ENCODE measurements at places on chromosomes 7 and 10.
A peak's percentile ranks its signal among the peaks of the same experiment; 100 is the strongest.

DNA sequence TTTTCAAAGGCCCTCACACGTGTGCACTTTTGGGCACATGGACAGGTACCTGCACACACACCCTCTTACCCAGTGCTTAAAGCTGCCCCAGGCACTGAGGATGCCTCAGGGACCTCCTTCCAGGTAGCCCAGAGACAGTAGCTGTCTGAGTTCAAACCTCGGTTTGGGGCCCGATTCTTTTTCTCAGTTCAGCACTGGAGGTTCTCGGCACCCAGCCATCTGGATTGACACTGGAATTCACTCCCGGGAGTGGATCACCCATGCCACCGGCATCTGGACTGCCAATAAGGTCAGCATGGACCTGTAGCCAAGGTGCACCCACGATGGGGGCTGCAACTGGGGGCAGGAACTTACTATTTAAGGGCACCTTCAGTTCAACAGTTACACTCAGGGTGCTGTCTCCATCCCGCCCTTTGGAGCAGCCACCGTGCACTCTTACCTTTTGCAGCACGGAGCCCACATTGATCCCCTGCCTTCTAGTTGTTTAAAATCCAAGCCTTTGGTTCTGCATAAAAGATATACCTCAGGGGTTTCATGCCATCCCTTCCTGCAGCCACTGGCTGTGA, 17.7 kb downstream of the CPA5 start:
- no peak for DNase-seq

DNA sequence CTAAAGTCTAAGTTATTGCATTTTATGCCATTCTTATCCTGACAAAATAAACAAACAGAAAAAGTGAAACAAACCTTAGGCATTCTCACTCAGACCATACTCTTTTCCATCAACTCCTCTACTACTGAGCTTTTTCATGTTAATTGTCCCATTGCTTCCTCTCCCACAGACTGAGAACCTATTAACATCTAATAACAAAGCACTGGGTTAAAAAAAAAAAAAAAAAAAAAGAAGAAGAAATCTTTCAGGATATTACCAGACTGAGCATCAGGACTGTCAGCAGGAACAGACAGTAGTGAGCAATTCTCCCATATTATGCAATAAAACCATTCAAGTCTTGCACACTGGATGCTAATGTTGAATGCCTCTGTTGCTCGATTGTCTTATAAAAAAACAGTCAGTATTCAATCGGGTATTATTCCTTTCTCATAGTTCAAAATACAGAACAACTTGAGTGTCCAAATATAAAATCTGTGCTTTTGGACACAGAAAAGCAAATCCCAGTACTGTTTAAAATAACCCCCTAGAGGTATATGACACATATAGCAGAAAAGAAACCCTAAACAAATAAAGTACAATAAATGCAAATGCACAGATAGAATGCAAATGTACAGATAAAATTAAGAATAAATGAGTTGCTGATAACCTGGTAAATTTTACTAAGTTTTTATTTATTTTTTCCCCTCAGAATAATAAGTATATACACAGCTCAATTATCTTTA, 531.3 kb upstream of the LRRTM3 start:
- no peak for DNase-seq

DNA sequence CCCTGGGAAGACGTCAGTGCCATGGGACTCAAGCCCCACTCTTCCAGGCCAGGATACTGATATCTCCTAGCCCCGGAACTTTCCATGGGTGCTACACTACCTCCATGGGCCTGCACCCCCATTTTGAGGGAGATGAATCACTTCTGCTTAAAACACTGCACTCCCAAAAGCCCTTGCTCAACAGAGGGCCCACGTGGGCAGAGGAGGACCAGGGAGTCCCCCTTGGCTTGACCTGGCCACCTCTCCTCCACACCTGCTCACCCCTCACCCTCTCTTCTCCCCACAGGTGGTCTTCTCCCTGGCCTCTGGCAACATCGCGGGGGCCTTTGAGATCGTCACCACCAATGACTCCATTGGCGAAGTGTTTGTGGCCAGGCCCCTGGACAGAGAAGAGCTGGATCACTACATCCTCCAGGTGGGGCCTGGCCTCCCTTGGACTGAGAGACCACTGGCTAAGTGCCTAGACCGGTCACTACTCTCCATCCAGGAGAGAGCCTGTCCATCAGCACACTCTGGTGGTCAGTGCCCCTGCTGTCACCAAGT, 19.9 kb upstream of the C10orf105 start:
- DNase-seq, result no peak

GRCh38 chr10:96390460-96390864, 31.7 kb upstream of the OPALIN start:
- no peak for DNase-seq

DNA sequence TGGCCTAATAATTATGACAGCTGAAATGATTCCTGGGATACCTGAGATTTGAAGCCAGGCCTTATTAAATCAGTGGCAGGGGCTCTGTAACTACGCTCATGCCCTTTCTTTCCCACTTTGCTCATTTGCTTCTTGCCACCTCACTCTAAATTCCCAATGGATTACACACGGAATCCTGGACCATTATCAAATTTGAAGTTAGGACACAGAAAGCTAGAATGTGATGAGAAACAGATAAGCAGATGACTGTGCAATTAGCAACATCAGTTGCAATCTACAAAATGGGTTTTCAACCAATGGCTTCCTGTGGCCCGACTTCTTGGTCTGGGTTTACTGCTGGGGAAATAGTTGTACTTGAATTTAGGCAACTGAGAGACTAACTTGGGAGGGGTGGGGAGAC, 374.3 kb downstream of the INHBA start:
- DNase-seq, result no peak

DNA sequence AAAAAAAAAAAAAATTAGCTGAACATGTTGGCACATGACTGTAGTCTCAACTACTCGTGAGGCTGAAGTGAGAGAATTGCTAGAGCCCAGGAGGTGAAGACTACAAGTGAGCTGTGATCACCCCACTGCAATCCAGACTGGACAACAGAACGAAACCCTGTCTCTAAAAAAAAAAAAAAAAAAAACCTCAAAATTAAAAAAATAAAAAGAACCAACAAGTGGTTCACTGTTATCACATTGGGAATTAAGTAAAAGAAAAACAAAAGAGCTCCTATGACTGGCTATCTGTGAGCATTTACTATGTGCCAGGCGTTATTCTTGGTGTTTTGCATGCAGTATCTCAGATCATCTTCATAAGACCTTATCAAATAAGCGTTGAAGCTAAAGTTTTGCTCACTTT, 66.0 kb downstream of the ANLN start:
- no peak for DNase-seq

DNA sequence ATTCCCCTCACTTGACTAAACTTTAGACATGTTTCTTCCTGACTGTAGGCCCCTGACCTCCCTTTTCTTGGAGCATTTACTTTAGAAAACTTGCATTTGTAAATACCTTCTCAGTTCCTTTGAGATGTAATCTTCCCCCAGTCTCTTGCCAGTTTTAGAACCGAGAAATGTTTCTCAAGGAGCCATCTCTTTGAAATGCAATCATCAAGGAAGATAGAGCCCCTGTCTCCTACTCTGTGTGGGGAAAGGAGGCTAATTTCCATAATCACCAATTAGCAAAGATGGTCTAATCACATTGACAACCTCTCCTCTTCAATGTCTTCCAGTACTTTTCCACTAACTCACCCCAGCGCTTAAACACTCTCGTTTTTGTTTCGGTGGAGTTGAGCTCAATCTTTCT, 70.0 kb upstream of the SMIM30 start:
- no peak for DNase-seq

- no peak for DNase-seq
These were observed 354.8 kb upstream of the CELF2 start for GRCh38 chr10:10662716-10663408.

DNA sequence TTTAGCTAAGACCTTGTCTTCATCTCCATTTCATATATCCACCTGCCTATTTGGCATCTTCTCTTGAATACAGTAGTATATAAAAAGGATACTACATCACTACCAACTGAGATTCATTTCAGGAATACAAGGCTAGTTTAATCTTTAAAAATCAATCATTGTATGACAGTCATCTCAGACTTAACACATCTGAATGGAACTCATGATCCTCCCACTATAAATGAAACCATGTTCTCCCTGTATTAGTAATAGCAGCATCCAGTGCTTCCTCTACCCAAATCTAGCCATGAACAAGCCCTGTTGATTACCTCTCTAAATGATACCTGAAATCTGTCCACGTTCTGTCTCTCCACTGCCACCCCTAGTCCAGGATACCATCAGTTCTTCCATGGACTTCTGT, 196.2 kb downstream of the CDK14 start:
- DNase-seq, result no peak

- peak; percentile 26 for DNase-seq
These were observed 172.6 kb downstream of the FAM107B start for GRCh38 chr10:14601872-14602725.

- no peak for DNase-seq
These were observed 270.1 kb downstream of the STK31 start for GRCh38 chr7:23980081-23980480.

- no peak for DNase-seq
These were observed 356.8 kb upstream of the ADARB2 start for GRCh38 chr10:2094171-2094570.

DNA sequence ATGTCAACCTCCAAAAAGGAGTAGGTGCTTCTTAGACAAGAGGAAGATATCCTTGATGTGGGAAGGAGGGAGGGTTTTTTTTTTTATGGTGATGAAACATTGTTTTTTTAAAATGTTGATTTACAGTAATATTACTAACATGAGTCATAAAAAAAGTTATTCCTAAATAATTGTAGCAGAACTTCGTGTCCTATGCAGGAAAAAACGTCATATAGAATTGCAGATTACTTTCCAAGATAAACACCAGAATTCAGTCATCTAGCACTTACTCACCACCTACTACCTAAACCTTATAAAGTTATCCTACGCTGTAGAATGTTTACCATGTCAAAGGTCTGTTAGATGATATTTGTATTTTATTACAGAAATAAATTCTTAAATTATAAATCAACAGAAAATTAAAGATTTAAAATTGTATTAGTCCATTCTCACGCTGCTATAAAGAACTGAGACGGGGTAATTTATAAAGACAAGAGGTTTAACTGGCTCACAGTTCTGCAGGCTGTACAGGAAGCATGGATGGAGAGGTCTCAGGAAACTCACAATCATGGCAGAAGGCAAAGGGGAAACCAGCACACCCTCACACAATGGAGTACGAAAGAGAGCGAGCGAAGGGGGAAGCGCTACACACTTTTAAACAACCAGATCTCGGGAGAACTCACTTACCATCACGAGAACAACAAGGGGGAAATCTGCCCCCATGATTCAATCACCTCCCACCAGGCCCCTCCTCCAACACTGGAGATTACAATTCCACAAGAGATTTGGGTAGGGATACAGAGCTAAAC, 105.2 kb upstream of the NEBL start:
- no peak for DNase-seq

DNA sequence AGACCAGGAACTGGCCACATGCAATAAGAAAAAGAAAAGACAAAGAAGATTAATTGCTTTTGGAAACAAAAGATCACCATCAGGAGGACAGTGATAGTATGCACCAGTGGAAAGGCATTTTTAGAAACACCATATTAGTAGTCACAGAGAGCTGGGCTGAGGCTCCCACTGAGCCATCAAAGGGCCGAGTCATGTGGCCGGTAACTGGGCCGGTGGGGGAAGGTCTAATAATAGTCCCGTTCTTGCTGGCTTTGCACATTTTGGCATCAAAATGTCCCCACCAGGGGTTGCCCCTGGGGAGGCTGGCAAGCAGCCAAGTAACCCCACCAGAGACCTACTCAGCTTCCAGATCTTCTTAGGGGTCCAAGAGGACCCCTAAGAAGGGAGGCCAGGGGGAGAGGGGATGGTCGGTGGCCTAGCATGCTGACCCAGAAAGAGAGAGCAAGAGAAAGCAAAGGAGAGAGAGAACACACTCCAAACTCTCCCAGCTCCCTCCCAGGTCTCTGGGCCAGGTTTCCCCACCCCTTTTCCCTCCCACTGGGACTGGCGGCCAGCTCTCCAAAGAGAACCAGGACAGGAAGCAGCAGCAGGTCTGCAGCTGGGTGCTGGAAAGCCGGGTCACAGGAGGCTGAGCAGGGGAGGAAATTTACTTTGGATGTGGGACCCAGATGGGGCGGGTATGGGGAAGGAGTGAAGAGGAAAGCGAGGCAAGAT, 70.2 kb upstream of the FGFR2 start:
- no peak for DNase-seq

DNA sequence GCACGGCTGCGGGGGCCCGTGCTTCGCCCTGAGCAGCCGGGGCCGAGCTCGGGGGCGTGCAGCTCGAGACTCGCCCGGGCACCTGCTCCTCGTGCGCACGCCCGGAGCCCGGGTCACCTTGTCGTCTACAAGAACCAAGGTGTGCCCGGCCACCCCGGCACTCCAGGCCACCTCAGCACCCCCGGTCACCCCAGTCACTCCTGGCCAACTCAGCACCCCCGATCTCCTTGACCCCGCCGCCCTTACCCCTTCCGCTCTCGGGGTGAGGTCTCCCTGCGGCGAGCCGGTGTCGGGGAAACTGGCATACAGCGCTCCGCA, 268 bp upstream of the IGFBP3 start:
- DNase-seq, result no peak

GRCh38 chr10:116753759-116754158, 11.4 kb upstream of the HSPA12A start:
- no peak for DNase-seq

DNA sequence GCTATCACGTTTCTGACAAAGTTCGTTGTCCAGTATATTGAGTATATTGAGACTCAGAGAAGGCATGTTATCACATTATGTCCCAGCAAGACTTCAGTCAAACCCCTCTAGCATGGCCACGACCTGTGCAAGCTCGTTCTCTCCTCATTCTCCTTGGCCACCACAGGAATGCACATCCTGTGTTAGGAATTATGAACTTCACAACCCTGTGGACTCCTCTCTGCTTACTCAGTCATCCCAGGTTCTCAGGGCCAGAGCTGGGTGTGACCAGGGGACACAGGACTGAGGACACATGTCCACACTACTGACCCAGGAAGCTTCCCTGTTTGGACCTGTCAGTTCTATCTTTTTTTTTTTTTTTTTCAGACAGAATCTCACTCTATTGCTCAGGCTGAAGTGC, 4.4 kb downstream of the SH2D4B start:
- DNase-seq, result no peak

DNA sequence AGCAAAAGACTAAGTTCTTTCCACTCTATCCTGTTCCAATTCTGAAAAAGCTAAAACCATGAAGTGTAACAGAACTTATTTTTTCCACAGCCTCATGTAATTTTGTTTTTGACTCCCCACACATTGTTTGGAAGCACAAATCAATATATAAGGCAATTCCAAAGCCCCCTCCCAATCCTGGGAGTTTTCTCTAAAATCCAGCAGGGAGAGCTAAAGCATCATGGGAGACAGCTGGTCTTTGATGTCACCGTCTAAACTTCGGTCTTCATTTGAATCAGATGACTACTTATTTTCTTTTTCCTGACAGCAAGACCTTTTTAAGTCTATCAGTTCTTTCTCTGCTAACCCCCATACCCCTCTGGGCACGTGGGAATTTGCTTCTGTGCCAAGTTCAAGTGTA, 33.3 kb upstream of the PON1 start:
- no peak for DNase-seq

All from T-helper 1 cell (primary cell).